Kidney (tissue), 22 donors: ENCODE measurements at places on chromosomes 11 and 22.

DNA sequence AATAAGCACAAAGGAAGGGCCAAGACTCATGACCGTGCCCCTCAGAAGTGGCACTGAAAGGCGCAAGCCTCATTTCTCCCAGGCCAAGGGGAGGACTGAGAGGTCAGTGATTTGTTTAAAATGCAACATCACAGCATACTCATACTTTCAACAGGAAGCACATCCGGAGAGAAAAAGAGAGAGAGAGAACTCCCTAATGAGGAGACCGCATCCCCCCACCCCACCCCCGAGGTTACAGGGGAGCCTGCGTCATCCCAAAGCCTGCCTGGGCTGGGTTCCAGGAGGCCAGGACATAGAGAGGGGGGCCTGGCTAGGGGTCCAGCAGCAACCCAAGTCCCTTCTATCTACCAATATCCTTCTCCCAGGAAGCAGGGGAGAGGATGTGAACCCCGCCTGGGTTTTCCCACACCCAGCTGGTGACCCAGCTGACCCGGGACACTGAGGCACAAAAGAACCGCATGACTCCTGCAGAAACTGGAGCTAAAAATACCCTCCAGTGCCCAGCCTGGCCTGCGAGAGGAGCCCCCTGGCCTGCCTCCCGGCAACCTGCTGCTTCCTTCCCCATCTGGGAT is 3.8 kb downstream of the CSNK1E start:
- DNase-seq, result peak; percentile 89

GRCh38 chr11:134665571-134666270 is 253.7 kb upstream of the B3GAT1 start:
- peak; percentile 34 for DNase-seq

GRCh38 chr11:454801-455565 is 4.9 kb downstream of the PTDSS2 start:
- DNase-seq, result no peak

GRCh38 chr11:19493446-19494213 is 219.0 kb upstream of the NAV2 start:
- DNase-seq, result no peak

DNA sequence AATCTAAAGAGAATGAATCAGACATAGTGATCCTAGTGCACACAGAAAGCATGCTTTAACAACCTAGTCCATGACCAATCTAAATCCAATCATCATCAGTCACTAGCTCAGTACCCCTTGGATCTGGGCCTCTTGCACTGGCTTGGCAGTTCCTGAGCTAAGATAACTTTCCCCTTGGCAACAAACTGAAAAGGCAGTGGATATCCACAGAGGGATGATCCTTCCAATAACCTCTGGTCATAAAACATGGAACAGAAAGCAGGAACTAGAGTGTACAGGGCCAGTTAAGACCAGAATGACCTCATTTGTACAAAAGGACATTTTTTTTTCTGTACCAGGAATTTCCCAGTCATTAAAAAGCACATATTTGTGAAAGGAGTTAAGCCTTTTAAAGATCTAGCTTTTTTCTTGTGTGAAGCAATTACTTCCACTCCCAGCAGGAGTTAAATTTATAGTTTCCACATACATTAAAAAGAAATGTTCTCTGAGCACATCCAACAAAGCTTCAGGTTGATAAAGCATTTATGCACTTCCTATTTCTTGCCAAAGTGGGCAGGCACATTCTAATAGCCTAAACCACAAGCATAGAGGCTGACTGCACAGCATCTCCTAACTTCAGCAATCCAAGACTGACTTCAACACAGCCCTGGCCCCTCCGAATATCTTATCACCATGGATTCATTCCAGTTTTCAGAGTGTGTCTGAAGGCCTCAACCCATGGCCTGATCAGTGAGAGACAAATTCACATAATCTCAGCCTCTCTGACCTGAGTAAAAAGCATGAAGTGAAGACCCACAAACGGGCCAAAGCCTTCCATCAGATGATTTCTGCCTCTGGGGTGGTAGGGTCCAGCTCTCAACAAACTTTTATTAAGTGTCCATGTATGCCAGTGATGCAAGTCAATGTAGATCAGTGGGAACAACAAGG is 29.9 kb downstream of the GUCY1A2 start:
- peak; percentile 86 for DNase-seq

GRCh38 chr22:20174785-20175596 is 24.1 kb upstream of the CCDC188 start:
- DNase-seq, result no peak

- DNase-seq, result no peak
Measured at GRCh38 chr11:76156971-76157427, 49.3 kb downstream of the WNT11 start.

- DNase-seq, result no peak
Measured at GRCh38 chr11:8374716-8375115, 111.0 kb upstream of the LMO1 start.

DNA sequence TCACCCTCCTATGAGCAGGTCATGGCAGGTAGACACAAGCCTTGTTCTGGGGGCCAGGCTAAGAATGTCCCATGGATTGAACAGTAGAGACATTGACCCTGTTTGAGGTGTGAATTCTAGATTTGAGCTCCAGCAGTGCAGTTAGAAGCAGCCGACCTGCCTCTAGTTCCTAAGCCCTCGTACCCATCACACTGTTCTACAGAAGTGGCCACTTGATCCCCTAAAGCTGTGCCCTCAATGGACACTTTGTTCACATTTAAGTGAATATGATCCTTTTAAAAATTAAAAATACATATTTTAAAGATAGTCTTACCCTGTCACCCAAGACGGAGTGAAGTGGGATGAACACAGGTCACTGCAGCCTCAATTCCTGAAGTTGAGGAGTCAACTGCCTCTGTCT is 122.0 kb downstream of the MED15 start:
- DNase-seq, result no peak

DNA sequence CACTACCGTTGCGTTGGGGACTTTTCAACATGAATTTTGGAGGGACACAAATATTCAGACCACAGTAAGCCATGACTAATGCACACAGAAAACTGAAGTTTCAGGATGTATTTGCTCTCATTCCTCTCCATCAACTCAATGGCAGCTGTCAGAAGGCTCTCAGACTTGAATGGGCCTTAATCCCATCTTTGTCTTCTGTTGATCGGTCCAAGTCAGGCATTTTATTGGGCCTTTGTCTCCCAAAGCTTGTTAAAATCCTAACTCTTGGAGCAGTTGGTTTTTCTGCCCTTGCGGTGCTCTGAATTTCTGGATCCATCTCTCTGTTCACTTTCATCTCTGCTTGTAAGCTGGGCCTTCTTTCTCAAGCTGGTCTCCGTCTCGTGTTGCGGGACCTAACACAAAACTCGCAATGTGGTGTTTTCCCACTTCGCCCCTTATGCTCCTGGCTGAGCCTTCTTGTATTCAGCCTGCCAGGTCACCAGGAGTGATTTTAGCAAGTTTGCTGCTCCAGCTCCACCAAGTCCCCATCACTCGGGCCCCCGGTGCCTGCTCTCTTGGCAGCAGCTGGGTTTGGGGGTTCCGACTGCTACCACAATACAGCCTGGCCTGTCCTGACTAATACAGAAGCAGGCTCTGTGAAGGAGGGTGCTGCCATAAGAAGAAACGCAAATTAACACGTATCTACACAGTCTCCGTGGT is 27.0 kb downstream of the TSPAN32 start:
- DNase-seq, result no peak

DNA sequence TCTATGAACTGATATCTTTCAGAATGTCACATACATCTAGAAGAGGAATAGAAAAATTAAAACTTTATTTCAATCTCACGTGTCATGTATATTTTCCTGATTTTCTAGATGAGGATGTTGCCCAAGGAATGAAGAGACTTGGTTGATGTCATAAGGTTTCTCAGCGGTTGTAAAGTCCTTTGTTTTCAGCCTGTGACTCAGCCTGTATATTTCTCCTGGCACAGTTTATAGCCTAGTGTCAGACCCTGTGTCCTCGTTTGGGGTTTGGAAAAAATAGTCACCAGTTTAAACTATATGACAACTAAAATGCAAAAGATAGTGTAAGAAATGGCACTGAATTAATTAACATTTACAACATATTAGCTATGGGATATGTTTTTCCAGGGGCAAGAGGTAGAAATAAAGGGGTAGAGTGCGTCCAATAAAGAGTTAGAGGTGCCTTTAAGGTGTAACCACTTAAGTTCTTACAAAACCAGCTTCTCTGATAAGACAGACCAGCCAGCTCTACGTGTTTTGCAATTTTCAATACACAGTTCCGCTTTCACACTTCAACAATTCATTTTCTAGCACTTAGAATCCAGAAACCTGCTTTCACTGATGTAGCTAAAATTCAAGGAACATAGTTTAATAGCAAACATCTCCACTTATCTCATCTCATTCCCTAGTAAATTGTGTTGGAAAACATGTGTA is 1432.6 kb upstream of the TENM4 start:
- no peak for DNase-seq

GRCh38 chr11:515131-515530 is 8.1 kb upstream of the RNH1 start:
- no peak for DNase-seq

- DNase-seq, result peak; percentile 44
Measured at GRCh38 chr22:42685941-42686653, 34.6 kb downstream of the A4GALT start.

- DNase-seq, result no peak
Measured at GRCh38 chr11:107999759-108000455, 8.8 kb upstream of the CUL5 start.

DNA sequence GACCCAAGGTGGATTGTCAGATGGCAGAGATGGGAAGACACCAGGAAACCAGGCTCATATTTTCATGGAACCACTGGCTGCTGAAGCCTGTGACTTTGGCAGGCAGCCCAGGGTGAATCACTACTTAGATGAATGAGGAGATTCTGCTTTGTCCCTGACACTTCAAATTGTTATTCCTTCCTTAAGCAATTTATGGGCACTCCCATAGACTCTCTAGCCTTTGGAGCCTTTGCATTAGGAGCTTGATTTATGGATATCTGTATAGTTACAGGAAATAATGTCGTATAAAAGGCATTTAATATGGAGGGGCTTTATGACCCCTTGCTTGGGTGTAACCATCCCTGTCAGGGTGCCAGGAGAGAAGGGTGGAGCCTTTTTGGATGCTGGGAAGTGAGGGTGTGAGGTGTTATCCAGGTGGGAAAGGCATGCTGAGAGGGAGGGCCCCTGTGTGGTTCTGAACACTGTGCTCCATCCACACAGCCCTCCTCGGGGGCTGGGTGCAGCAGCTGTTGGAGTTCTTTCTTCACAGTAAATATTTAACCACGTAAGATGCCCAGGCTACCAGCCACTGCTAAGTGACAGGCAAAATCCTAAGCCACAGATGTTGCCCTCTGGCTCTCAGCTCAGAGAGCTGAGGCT is 35.3 kb downstream of the IL18 start:
- DNase-seq, result peak; percentile 29

DNA sequence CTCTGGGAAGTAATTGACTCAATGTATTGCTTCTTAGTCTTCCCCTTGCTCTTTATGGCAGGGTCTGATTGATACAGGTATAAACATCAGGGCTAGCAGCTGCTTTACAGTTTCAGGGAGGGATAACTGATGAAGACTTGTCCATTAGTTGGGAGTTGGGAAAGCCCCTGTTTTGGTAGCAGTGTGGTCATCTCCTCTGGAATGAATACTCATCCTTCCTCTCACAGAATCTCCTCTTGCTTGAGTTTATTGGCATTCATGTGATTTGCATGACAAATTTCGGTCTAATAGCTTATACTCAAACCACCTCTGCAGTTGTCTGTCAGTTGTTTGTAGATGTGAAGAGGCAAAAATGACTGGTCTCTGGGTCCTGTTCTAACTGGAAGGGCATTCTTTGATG is 79.7 kb downstream of the FAT3 start:
- no peak for DNase-seq

- DNase-seq, result no peak
Measured at GRCh38 chr11:47571895-47572294, 6.5 kb downstream of the PTPMT1 start.

GRCh38 chr22:19571995-19572394 is 47.8 kb upstream of the CLDN5 start:
- DNase-seq, result no peak

DNA sequence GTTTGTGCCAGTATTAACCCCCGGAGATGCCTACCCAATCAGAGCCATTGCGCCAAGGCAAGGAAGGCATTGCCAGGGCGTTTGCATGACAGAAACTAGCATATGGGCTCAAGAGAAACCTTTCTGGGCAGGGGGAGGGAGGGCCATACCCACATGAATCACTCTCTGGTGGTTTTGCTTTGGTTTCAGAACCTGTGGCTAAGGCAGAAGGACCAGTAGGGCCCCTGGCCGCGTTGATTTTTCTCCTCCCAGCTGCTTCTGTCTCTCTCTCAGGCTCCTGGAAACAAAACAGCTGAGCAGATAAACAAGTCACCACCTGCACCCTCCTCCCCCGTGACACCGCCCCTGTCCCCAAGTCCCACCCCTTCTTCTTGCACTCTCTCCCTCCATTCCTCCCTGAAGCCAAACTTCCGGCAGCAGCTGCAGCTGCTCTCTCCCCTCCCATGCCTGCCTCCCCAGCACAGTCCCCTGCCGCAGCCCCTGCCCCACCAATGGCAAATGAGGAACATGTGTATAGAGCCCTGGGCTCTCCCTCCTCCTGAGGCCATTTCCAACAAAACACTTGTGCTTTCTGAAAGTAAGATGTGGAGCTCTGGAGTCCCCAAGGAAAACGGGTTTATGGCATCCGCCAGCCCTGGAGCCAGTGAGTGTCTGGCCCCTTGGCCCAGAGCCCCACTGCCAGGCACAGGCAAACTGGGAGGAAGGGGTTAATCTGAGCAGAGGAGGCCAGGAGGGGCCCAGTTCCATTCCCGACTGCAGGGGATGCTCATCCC is 39.0 kb upstream of the ADA2 start:
- peak; percentile 93 for DNase-seq

DNA sequence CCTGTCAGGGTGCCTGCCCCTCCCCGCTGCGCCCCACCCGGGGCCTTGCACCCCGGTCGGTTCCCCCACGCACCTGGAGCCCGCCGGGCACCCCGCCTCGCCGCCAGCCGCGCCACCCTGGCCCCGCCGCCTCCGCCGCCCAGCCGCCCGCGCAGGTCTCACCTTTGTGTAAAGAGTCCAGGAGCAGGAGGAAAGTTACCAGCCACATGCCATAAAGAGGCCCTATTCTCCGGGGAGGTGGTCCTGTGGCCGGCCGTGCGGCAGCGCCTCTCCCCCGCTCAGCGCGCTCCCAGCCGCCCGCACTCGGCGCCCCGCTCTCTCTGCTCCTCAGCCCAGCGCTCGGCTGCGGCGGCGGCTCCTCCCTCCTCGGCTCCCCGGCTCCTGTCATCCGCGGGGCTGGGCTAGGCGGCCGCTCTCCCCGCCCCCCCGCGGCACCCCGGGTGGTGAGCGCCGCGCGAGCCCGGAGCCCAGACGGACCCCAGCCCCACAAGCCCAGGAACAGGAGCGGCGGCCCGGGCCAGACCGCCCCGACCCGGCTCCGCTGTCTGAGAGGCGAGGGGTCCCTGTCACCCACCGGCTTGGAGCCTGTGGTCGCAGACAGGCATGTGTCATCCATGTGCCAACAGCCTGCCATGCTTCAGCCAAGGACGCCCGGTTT is at the start of gene DSCAML1:
DSCAML1 (minus strand) TSS at position 345 of the 658 bp plus-strand sequence; CDS start at position 208, 137 bp downstream.
- peak; percentile 85 for DNase-seq

DNA sequence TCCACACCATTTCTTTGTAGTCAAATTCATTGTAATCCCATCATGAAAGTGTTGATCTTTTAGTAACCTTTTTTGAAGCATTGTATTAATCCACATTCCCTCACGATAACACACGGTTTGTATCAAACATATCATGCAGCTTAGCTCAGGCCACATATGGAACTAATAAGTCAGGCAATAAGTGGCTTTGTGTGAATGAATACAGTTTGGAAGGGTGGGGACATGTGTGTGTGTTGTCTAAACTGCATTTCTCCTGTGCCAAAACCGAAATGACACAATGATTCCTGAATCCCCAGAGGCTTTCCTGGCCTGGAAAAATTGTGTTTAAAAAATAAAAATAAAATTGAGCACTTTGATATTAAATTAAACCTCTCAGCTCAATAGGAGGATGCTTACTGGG is 98.3 kb downstream of the WNT11 start:
- DNase-seq, result no peak
